Fibroblast of skin of right biceps (primary cell): ENCODE measurements at places on chromosomes 4 and X.

- DNase-seq: no peak
These were observed 124.1 kb downstream of the RNF150 start for GRCh38 chr4:141009129-141009528.

- DNase-seq: no peak
These were observed 16.5 kb upstream of the SMIM14 start for GRCh38 chr4:39655211-39655610.

DNA sequence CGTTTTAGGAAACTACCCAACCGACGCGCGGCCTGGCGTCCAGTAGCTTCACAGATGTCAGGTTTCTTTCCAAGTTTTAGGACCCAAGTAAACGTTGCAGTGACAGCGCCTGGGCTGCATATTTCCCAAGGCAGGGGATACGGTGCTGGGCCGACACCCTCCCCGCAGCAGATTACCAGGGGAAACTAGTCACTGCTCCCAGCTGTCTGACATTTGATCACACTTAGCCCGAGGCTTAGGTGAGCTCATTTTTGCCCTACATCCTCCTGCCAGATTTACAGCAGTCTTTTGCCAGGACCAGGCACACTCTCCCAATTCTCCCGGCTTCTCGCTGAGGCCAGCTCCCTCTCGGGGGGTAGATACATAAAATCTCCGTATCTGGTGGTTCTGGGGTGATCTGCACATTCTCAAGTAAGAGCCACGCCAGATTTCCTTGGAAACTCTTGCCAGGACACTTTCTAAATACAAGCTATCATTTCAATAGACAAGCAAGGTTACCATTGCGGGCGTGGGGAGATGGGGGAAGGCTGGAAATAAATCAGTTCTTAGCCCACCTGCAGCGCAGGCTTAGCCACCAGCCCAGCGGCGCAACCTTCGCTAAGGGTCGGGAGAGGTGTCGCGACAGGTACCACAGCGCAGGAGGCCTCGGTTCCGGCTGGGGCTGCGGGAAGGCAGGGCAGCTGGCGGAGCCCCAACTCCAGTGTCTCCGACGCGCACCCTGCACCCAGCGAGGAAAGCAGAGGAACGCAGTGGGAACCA is 2.5 kb upstream of the SOX3 start:
- DNase-seq: no peak

DNA sequence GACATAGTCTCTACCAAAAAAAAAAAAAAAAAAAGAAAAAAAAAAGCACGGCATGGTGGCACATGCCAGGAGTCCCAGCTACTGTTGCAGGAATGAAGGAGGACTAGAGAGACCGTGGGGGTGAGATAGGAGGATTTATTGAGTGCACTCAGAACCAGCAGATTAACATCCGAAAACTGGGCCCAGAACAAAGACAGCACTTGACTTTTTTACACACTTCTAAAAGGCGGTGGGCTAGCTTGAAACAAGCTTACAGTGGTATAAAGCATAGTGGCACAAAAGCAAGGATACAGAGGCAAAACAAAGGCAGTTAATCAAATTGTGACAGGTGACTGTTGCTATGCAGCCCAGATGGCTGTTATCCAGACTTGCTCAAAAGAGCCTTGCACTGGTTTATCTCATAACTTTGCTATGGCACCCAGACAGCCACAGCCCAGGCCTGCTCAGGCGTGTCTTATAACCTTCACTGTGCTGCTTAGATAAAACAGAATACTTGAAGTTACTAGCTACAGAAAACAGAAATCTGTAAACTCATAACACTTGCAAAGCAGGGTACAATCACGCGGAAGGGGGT is 9.9 kb upstream of the PI4K2B start:
- peak; percentile 30 for DNase-seq

DNA sequence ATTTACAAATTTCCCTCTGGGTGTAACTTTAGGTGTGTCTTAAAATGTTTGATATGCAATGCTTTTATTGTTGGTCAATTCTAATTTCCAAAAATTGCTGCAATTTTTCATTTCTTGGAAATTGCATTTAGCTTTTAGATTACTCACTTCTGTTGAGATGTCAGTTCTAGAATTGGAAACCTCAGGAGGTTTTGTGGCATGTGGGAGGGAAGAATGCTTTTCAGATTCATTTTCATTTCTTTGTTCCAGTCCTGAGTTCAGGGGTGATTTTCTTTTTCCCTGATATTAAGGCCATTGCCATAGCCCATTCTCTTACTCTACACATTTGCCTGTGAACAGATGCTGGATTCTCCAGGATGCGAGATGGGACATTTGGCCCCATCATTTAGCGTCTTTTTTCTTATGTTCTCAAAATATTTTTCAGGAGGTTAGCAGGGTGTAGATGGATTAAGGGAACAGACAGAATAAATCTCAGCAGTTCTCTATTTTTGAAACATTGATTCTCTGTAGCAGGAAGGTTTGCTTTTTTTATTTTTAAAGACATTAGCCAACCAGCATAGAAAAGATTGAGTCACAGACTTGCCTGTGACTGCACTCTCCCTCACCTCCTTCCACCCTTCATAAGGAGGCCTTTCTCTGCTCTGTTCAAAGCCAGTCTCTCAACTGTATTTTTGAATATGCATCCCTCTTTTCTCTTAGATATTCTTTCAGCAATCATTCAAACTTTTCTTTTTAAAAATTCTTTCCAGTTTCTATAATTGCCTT is 238.4 kb upstream of the ANXA3 start:
- peak; percentile 29 for DNase-seq
